ENCODE measurements at places on chromosomes 1 and 21. TPM values are rescaled to one million over a fixed set of nuclear protein-coding genes. Genes with fewer than 3 reads are reported as not detected.

FAM163A gene
- 0.31 TPM for polyA plus RNA-seq

OR2L2 gene
- polyA plus RNA-seq: not detected

CASQ2 gene
- polyA plus RNA-seq: 825 TPM

SELP gene
- polyA plus RNA-seq: 0.76 TPM

DYRK3 gene
- 3.9 TPM for polyA plus RNA-seq

TSSK3 gene
- 3.3 TPM for polyA plus RNA-seq

TRIM63 gene
- polyA plus RNA-seq: 50.3 TPM

METTL25B gene
- 22.2 TPM for polyA plus RNA-seq

PTTG1IP gene
- 131 TPM for polyA plus RNA-seq

CHRNB2 gene
- 0.26 TPM for polyA plus RNA-seq

OR6N1 gene
- polyA plus RNA-seq: not detected

SPRR1B gene
- polyA plus RNA-seq: 0.37 TPM

FMO5 gene
- polyA plus RNA-seq: 2.4 TPM

ZSWIM5 gene
- polyA plus RNA-seq: 0.34 TPM

PPIAL4G gene
- 0.06 TPM for polyA plus RNA-seq

CIART gene
- 2.3 TPM for polyA plus RNA-seq

BSND gene
- polyA plus RNA-seq: 0.08 TPM
